ENCODE measurements at places on chromosomes 7 and 10.

DNA sequence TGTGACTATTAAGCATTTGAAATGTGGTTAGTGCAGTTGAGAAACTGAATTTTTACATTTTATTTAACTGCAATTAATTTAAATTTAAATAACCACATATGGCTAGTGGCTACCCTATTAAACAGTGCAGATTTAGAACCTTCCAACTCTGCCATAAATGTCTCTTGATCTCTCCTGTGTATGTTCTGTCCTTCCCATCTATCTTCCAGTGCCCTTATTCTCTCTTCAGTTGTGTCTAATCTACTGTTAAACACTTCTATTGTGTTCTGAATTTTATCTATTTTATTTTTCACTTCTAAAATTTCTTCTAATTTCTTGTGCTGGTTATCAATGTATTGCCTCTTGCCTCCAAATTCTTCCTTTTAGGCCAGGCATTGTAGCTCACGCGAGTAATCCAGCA lies 105.0 kb downstream of the CUL2 start:
- no peak for DNase-seq

DNA sequence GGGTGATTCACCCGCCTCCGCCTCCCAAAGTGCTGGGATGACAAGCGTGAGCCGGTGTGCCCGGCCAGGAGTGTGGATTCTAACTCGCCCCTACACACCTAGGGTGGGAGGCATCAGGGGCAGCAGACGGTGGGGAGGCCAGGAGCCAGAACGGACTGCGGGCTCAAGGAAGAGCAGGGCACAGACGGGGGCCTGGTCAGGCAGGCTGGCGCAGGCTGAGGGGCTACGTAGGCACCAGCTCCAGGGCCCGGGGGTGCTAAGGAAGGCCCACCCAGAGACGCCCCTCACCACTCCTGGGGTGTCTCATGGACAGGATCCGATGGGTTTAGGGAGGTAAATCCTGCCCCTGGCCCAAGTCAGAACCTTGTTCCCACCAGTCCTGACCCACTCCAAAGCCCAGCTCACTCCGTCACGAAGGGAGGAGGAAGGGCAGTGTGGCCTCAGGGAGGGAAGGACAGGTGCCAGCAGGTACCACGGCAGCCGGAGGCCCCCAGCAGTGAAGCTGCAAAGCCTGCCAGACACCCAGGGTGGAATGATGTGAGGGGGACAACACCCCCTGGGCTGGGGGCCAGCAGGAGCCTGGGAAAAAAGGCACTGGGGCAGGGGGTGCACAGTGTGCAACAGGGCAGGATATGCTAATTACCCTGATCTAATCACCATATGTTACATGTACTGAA lies 251.4 kb downstream of the MAD1L1 start:
- DNase-seq = no peak

GRCh38 chr7:129911790-129912189 lies 41.0 kb downstream of the UBE2H start:
- DNase-seq = no peak

DNA sequence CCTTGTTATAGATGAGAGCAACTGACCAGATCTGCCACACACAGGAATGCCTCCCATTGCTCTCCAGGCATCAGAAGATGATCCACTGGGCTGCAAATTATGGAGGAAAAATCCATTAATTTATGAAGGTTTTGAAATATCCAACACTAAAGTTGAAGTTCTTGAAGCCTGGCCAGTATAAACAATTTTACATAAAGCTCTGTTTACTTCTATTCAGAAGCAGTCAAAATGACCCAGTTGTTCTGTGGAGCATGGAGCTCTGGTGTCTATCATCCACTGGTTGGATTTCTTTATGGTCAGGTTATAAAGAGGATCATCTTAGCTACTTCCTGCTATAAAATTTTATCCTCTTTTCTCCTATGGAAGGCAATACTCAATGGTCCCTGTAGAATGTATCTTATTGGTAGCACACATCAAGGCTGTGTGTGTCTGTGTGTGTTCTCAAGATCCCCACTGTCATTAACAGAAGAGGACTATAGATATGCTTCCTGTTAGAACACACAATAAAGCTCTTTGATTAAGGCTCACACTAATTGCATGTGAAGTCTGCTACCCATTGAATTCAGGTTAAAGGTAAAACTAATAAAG lies 747.4 kb downstream of the SUGCT start:
- no peak for DNase-seq

GRCh38 chr10:18658271-18659124 lies 733 bp upstream of the ARL5B start:
- peak; percentile 5 for DNase-seq

DNA sequence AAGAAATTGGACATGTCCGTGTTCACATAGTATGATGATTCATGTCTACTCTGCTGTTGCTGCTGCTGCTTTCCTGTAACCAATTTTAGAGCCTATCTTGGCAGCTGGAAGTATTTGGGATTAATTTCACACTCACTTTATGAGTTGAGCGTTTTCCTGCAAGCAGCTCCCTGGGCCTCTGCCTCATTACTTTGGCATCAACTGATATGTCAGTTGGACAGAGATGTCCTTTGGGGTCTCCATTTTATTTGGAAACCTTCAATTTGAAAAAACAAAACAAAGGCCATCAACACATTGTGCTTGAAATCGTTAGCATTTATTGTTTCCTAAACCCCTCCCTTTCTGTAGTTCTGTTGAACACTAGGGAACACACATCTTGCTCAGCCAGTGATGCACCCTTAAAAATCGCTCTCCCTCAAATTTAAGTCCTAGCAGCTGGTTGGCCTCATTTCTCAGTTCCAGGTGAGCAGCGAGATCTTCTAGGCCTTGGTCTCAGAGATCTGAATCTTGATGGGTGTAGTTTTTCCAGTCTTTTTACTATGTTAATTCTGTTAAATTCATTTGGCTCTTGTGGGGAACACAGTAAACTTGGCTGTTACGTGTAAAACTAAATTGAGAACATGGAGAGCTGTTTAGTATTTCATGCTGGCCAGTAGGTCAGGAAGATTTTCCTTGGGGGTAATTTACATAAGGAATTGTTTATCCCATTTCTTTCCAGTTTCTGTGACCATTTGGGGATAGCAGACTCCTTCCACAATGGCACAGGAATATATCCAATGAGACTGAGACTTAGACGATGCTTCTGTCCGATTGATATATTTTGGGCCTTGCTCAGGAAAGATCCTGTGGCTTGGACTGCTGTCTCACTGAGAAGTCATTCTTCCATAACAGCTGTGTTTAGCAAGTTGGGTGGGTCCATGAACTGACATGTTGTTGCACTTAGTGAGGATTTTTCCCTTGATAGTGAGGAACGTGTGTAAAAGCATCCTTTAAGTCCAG lies 371.6 kb downstream of the BBS9 start:
- no peak for DNase-seq

DNA sequence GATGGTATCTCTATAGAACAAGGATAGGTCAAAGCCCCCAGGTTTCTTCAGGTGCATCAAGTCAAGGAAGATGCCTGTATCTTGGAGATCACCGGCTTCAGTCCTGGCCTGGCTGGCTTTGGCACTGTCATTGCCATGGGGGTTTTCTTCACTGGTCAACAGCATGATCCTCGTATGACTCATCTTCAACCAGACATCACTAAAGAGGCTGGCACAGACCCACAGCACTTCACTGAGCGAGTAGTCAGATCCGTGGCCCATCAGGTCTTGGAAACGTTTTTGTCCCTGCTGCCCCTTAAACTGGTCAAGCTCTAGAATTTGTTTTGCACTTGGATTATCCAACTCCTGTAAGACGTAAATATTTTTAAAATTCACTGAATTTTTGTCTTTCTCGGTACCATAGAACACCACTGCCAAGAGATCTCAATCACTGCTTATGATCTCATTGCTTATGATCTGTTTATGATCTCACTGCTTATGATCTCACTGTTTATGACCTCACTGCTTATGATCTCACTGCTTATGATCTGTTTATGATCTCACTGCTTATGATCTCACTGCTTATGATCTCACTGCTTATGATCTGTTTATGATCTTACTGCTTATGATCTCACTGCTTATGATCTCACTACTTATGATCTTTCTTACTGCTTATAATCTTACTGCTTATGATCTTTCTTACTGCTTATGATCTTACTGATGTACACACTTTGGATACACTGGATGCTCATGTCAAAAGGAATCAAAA lies 135.2 kb downstream of the CYP26A1 start:
- DNase-seq = no peak

Data from hematopoietic multipotent progenitor cell treated with erythropoietin and hydrocortisone succinate and interleukin-3 and kit ligand, for 8 days (in vitro differentiated cells).